ENCODE measurements at places on chromosomes 5 and 9.
A peak's percentile ranks its signal among the peaks of the same experiment; 100 is the strongest.

DNA sequence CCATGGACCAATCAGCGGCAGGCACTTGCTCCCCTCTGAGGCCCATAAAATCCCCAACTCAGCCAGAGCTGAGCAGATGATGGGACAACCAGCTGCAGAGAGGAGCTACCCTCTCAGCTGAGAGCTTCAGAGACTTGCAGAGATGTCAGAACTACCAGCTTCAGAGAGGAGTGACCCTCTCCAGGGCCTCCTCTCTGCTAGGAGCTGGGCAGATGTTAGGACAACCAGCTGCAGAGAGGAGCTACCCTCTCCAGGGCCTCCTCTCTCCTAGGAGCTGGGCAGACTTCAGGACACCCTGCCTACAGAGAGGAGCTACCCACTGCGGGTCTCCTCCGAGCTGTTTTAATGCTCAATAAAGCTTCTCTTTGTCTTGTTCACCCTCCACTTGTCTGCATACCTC lies 3.0 kb upstream of the AUH start:
- peak; percentile 26 for DNase-seq

- DNase-seq: no peak
Observed at GRCh38 chr5:138138949-138139780, at the start of gene NME5. Gene NME5, minus strand, starts transcription at chr5:138139428. Its CDS starts 648 bp downstream, at chr5:138138780.

- DNase-seq: no peak
Observed at GRCh38 chr5:88952344-88952743, 69.4 kb upstream of the MEF2C start.

DNA sequence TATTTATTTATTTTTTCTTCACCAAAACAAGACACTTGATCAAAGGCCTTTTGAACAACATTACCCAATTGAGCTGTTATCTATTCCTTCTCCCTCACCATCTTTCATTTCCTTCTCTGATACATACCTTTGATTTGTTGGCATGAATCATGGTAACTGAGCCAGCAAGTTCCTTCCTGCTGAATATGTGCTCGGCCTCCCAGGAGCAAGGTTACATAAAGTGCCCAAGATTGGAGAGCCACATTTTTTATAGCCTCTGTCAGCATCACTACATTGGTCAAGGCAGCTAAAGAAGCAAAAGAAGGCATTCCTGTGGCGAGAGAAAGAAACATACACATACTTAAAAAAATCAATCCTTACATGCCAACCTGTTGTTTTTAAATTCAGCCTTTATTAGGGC lies 369.6 kb downstream of the CYLC2 start:
- no peak for DNase-seq

DNA sequence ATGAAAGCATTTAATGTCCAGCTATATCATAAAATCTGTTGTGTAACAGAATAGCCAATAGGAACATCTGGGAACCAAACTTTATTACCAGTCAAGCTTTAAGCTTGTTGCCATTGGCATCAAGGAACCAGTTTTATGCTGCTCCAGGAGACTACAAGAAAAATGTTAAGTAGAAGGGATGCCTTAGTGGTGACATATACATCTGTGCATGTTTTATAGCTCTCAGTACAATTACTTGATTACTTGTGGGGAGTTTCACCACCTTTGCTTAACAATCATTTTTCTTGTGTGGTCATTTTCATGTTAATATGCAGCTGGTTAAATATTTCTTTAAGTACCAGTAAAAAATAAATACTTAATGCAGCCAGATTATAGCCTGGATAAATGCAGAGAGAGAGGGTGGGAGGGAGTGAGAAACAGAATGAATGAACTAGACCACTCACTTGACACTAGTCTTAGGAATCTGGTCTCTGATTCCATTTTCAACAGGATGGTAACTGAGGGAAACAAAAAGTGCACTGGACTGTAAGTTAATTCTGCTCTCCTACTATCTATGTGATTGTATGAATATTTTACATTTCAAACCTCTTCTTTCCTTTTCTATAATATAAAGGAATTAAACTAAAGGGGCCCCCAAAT lies 35.7 kb upstream of the LURAP1L start:
- DNase-seq: no peak

GRCh38 chr5:159249158-159249557 lies 13.9 kb upstream of the UBLCP1 start:
- DNase-seq: no peak

DNA sequence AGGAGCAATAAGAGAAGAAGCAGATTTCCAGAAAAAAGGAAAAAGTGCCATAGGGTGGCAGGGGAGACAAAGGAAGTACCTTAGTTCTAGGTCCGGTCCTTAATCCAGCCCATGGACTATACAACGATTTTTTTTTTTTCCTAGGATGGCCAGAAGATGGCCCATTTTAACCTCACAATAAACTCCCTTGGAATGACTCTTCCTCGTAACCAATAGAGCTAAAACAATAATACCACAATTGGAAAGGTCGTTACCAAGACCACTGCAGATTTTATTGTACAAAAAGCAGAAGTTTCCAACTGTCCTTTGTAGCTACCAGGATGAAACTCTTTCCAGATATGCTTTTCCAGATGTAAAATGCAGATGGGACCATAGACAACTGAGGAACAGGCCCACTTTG lies 34.4 kb upstream of the SSBP2 start:
- peak; percentile 73 for DNase-seq

- no peak for DNase-seq
Observed at GRCh38 chr9:128643519-128644300, 12.9 kb downstream of the DYNC2I2 start.

- no peak for DNase-seq
Observed at GRCh38 chr9:73434826-73435225, 283.2 kb downstream of the ANXA1 start.

- no peak for DNase-seq
Observed at GRCh38 chr9:124652203-124652602, 118.9 kb downstream of the NR6A1 start.

DNA sequence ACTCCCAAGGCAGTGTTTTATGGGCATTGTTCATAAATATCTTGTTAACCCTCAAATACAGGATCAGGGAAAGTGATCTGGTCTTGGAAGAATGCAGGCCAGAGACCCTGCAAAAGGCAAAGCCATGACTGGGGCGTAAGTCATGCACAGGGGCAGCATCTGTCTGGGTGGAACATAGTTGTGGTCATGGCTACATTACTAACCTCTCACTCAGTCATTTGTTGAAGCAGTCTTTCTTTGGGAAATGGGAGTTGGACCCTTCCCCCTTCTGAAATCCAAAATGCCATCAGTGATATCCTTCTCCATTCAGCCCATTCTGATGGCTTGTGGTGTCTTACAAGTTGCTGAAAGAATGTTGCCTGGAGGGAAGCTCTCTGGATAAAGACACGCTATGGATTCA lies 68.1 kb downstream of the GDNF start:
- no peak for DNase-seq

Data from OCI-M1 (cell line).